Mammary microvascular endothelial cell (primary cell): ENCODE measurements at places on chromosomes 12 and 14. TPM values are rescaled to one million over a fixed set of nuclear protein-coding genes. Genes with fewer than 3 reads are reported as not detected.

The C14orf180 gene
- not detected in 2 replicates for total RNA-seq

The GLT8D2 gene
- 0.84 and 1.5 TPM in 2 replicates for total RNA-seq

The GPRC5D gene
- not detected in 2 replicates for total RNA-seq

The HELB gene
- 0.64 and 0.73 TPM in 2 replicates for total RNA-seq

The FGD4 gene
- 21.8 and 22.5 TPM in 2 replicates for total RNA-seq

The ALDH1L2 gene
- total RNA-seq, result 3.7 and 9.3 TPM in 2 replicates

The POTEG gene
- not detected in 2 replicates for total RNA-seq

The FOXA1 gene
- total RNA-seq, result 0.07 and 0.39 TPM in 2 replicates

The CFAP251 gene
- 2.5 and 5.5 TPM in 2 replicates for total RNA-seq

The NDUFB1 gene
- total RNA-seq, result 587 and 613 TPM in 2 replicates

The EPYC gene
- not detected in 2 replicates for total RNA-seq
